Upper lobe of left lung (tissue), 6 donors: ENCODE measurements at places on chromosomes 1 and 21.

DNA sequence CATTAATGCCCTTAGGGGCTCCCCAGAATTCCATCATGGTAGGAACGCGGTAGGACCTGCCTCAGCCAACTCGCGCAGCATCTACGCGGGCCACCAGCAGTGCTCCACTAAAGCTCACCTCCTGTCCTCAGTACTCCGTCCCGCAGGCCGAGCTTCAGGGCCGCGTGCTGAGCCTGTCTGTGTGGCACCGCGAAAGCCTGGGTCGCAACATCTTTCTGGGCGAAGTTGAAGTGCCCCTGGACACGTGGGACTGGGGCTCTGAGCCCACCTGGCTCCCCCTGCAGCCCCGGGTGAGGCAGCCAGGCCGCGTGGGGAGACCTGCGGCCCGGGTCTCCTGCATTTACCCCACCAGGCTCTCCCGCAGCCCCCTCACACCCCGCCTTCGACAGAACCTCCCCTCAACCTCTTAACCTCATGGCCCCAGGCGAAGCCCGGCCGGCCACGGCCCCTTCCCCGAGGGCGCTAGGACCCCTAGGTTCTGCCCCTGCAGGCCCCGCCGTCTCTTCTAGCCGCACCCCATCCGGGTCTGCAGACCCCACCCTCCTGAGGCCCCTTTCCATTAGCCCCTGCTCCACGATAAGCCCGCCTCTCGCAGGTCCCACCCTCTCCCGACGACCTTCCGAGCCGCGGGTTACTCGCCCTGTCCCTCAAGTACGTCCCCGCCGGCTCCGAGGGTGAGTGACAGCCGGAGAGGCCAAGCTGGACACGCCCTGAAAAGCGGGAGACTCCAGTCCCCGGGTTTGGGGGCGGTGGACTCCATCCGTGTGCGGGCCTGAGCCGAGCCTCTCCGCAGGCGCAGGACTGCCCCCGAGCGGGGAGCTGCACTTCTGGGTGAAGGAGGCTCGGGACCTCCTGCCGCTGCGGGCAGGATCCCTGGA lies 9.1 kb downstream of the SYTL1 start:
- H3K27ac ChIP-seq: no peak overlapping the region
- DNase-seq: peak; percentile 63
- peaks cover 28% of the 10 kb centered on the region for H3K36me3 ChIP-seq
- H3K4me3 ChIP-seq: no peak overlapping the region
- no peaks in the 10 kb centered on the region for H3K27me3 ChIP-seq

DNA sequence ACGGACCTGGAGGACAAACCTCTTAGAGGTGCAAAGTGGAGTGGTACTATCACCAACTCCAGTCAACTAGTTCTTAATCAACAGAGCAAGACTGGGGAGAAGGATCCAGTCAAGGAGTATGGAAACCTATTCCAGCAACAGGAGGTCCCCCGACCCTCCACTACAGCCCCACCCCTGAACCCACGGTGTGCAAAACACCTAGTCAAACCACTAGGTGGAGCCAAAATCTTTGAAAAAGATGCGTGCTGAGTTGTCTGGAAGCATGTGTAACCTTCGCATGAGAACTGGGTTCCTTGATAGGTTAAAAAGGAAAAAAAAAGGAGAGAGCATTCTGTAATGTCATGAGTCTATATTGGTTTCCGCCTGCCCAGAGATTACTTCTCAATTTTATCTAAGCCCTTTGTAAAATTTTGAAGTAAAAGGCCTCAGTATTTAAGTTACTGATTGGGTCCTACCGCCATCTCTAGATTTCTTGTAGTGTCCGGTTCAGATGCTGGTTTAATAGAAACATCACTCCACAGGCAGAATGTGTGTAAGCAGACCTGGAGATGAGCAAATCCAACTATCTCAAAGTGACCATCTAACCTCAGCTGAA lies 81.9 kb upstream of the HAO2 start:
- H3K36me3 ChIP-seq: no peaks in the 10 kb centered on the region
- no peak overlapping the region for H3K27ac ChIP-seq
- no peak for DNase-seq
- no peaks in the 10 kb centered on the region for H3K4me1 ChIP-seq
- H3K27me3 ChIP-seq: no peaks in the 10 kb centered on the region

- DNase-seq: peak; percentile 35
- H3K36me3 ChIP-seq: no peaks in the 10 kb centered on the region
- H3K4me3 ChIP-seq: no peak overlapping the region
- no peak overlapping the region for H3K27ac ChIP-seq
- no peaks in the 10 kb centered on the region for H3K4me1 ChIP-seq
- no peaks in the 10 kb centered on the region for H3K27me3 ChIP-seq
Observed at GRCh38 chr1:87113313-87113712, 198.9 kb downstream of the HS2ST1 start.

DNA sequence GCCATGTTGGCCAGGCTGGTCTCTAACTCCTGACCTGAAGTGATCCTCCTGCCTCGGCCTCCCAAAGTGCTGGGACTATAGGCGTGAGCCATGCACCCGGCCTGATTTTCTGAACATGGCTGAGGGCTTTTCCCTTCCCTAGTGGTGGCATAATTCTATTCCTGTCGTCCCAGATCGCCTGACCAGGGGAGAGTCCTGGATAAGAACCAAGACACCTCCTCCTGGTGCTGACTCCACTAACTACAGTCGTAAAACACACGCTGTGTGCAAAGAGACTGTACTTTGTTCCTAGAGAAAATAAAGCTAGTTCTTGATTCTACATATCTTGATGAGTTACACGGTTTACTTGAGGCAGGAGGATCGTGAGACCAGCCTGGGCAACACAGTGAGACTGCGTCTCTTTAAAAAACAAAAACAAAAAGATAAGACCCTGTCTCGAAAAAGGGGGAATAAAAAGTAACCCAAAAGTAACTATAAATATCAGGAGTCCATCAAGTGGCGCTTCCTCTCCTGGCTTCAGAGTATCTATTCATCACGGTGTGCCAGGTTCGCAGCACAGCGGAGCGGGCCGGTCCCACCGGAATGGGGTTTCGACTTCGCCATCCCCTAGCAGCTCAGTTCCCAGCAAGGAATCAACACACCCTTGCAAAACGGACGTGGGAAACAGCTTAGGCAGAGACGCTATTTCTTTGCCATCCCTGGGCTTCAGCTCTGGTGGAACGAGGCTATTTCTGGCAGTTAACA lies 973 bp downstream of the SDF4 start:
- peak overlapping the region; percentile 76 for H3K4me3 ChIP-seq
- H3K27ac ChIP-seq: peak overlapping the region; percentile 81
- DNase-seq: no peak
- no peaks in the 10 kb centered on the region for H3K27me3 ChIP-seq

DNA sequence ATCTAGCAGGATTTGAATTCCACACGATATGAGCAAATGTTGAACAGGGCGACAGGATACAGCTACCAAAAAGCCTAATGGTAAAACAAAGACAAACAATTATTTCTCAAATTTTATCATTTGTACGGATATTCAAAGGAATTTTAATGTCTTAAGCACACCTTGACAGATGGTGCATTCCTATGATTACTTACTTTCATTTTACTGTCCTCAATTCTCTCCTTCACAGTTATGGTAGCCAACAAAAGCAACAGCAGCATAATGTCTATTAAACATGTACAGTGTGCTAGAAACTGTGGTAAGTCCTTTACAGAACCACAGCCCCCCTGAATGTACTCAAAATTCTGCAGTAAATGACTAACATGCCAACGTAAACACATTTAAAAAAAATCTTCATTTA lies 365.8 kb downstream of the SMYD3 start:
- H3K27ac ChIP-seq: no peak overlapping the region
- H3K4me3 ChIP-seq: no peak overlapping the region
- no peaks in the 10 kb centered on the region for H3K4me1 ChIP-seq
- H3K27me3 ChIP-seq: no peaks in the 10 kb centered on the region

DNA sequence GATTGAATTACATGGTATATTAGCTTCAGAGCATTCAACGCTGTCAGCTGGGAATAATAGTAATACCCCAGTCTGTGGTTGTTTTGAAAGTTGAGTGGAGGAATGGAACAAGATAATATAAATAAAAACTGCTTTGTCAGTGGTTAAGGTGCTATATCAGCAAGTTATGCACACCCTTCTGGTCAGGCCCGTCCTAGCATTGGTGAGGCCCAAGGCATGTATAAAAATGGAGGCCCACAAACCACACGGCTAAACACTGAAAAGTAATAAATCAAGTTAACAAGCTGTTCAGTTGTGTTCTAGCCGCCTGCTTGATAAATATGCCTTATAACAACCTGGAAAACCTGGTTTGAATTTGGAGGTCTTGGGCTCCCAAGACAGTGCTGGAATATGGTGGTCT lies 77.4 kb downstream of the PSMG1 start:
- DNase-seq: no peak
- no peak overlapping the region for H3K4me3 ChIP-seq
- no peaks in the 10 kb centered on the region for H3K27me3 ChIP-seq
- peaks cover 6% of the 10 kb centered on the region for H3K4me1 ChIP-seq
- no peaks in the 10 kb centered on the region for H3K36me3 ChIP-seq

GRCh38 chr1:55578646-55579045 lies 363.5 kb upstream of the USP24 start:
- H3K4me1 ChIP-seq: no peaks in the 10 kb centered on the region
- no peak for DNase-seq
- no peaks in the 10 kb centered on the region for H3K36me3 ChIP-seq
- no peak overlapping the region for H3K27ac ChIP-seq

GRCh38 chr1:116389686-116390085 lies 16.6 kb downstream of the ATP1A1 start:
- peaks cover 31% of the 10 kb centered on the region for H3K4me1 ChIP-seq
- no peak overlapping the region for H3K4me3 ChIP-seq
- no peak overlapping the region for H3K27ac ChIP-seq
- no peaks in the 10 kb centered on the region for H3K27me3 ChIP-seq
- no peak for DNase-seq

- no peak for DNase-seq
- no peak overlapping the region for H3K4me3 ChIP-seq
- no peaks in the 10 kb centered on the region for H3K36me3 ChIP-seq
- no peaks in the 10 kb centered on the region for H3K27me3 ChIP-seq
- peaks cover 53% of the 10 kb centered on the region for H3K4me1 ChIP-seq
- peak overlapping the region; percentile 84 for H3K27ac ChIP-seq
Observed at GRCh38 chr21:38912102-38912629, 106.4 kb downstream of the ETS2 start.

GRCh38 chr1:50604580-50604979 lies 181.3 kb upstream of the DMRTA2 start:
- H3K36me3 ChIP-seq: no peaks in the 10 kb centered on the region
- no peaks in the 10 kb centered on the region for H3K27me3 ChIP-seq
- DNase-seq: no peak
- H3K27ac ChIP-seq: no peak overlapping the region

DNA sequence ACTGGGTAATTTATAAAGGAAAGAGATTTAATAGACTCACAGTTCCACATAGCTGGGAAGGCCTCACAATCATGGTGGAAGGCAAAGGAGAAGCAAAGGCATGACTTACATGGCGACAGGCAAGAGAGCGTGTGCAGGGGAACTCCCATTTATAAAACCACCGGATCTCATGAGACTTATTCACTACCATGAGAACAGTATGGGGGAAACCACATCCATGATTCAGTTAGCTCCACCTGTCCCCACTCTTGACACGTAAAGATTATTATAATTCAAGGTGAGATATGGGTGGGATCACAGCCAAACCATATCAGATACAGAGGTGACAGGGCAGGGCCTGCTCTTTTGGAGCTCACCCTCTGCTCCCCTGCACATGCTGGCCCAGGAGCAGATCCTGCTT lies 31.4 kb upstream of the TMEM61 start:
- peaks cover 19% of the 10 kb centered on the region for H3K4me1 ChIP-seq
- no peak for DNase-seq
- no peaks in the 10 kb centered on the region for H3K36me3 ChIP-seq
- no peak overlapping the region for H3K4me3 ChIP-seq
- H3K27ac ChIP-seq: no peak overlapping the region
- no peaks in the 10 kb centered on the region for H3K27me3 ChIP-seq

GRCh38 chr1:231364192-231364591 lies 26.1 kb downstream of the SPRTN start:
- H3K4me1 ChIP-seq: no peaks in the 10 kb centered on the region
- no peaks in the 10 kb centered on the region for H3K27me3 ChIP-seq
- H3K4me3 ChIP-seq: no peak overlapping the region

- H3K4me3 ChIP-seq: no peak overlapping the region
- no peaks in the 10 kb centered on the region for H3K36me3 ChIP-seq
- H3K27me3 ChIP-seq: no peaks in the 10 kb centered on the region
- DNase-seq: peak; percentile 77
Observed at GRCh38 chr1:2224631-2225428, 3.3 kb upstream of the SKI start.

DNA sequence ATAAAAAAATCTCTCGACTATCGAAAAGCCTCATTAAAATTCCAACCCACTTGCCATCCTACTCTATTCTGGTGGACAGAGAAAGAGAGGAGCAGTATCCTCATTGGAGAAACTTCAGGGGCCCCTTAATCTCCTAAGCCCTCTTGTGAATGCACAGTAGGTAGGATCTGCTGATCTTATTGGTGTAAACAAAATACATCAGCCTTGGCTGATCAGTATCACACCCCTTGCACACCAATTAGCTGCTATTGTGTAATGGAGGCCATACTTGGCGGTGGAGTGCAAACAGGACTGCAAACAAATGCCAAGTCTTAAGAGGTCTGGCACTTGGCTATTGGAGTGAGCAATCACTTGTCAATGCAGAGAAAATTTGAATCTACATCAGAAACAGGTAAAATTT lies 15.7 kb downstream of the VCAM1 start:
- no peaks in the 10 kb centered on the region for H3K36me3 ChIP-seq
- no peaks in the 10 kb centered on the region for H3K4me1 ChIP-seq
- H3K4me3 ChIP-seq: no peak overlapping the region
- H3K27ac ChIP-seq: no peak overlapping the region
- no peaks in the 10 kb centered on the region for H3K27me3 ChIP-seq

DNA sequence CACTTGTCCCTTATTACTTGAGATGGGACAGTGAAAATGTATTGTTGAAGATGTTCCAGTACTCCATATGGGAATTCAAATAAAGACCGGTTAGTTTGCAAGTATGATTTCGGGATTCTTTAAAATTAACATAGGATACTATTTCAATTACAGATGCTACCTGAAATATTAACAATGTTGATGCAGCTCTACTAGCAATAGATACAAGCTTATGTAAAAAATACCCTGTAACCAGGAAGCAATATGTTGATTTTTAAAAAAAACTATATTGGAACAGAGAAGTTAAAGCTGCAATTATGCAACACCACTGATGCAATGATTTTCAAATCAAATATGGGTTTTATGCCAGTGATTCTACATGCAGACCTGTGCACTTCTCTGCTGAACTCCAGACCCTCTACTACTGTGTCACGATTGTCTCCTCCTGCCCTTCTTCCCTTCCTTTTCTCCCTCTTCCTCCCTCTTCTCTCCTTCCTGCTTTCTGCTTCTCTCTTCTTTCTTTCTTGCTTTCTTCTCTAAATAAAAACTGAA lies 179.2 kb downstream of the ATP6V1G3 start:
- H3K4me3 ChIP-seq: no peak overlapping the region
- no peaks in the 10 kb centered on the region for H3K4me1 ChIP-seq
- no peak overlapping the region for H3K27ac ChIP-seq
- H3K27me3 ChIP-seq: no peaks in the 10 kb centered on the region
- no peaks in the 10 kb centered on the region for H3K36me3 ChIP-seq
- DNase-seq: no peak
